ENCODE measurements at places on chromosomes 16 and 17.
A peak's percentile ranks its signal among the peaks of the same experiment; 100 is the strongest.

DNA sequence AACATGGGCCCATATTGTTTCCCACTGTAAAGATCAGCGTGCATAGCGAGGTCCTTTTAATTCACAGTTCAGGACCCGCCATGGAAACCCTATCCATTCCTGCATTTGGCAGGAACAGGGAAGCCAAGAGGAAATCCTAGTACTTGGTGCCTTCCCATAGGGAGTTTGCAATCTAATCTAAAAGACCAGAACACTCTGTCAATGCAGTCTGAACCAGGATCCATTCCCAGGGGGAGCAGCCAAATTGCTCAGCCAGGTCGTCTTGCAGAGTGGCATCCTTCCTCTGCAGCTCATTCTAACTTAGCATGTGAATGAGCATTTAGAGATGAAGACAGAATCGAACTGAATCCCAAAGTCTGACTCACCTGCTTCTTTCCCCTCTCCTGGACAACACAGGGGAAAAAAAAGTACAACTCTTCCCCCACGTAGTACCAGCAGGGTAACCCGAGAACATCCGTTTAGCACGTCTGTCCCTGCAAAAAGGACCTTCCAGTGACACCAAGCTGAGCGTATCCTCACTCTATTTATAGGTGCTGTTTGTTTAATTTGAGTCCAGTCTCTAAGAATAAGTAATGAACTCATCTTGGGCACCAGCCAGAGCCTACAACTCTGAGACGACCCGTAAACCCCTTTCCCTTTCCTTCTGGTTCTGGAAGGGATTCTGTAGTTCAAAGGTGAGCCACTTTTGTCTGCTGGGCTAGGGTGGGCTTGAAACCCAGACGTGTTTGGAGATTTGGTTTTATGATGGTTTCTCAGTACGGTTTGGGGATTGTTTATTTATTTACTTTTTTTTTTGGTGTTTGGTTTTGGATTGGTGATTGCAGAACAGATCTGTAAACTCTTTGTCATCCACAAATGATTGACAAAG is 74.5 kb downstream of the ERCC4 start:
- no peak for DNase-seq

GRCh38 chr17:57186226-57187019 is 69.9 kb upstream of the MSI2 start:
- no peak for DNase-seq

DNA sequence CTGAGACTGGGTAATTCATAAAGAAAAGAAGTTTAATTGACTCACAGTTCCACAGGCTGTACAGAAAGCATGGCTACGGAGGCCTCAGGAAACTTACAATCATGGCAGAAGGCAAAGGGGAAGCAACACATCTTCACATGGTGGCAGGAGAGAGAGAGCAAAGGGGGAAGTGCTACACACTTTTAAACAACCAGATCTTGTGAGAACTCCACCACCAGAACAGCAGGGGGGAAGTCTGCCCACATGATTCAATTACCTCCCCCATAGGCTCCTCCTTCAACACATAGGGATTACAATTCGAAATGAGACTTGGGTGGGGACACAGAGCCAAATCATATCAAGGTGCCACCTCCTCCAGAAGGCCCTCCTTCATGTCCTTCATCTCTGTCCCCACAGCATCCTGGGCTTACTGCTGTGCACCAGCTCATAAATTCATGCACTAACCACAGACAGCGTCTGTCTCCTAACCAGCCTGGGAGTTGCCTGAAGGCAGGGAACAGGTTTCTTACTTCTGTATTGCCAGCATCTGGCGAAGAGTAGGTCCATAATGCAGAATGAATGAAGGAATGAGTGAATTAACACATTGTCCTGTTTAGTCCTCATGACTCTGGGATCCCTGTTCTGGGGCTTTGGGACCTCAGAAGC is 74.4 kb downstream of the WSB1 start:
- no peak for DNase-seq

DNA sequence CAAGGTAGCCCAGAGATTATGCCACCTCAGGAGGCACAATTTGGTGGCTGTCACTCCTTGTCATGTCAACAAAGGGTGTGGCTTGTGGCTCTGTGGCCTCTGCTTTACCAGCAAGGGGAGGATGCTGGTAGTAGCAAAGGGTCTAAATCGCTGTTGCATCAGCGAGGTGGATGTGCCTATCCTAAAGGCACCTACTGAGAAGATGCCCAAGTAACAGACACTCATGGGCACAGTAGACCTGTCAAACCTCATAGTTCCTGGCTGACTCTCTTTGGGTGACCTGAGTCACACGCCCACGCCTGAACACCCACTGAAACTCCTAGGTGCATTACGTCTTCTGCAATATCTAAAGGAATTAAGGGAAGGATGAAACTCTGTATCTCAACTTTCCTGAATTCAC is 139.5 kb downstream of the PRKCB start:
- DNase-seq, result no peak

- no peak for DNase-seq
Observed at GRCh38 chr16:85445064-85445778, 167.9 kb upstream of the GSE1 start.

DNA sequence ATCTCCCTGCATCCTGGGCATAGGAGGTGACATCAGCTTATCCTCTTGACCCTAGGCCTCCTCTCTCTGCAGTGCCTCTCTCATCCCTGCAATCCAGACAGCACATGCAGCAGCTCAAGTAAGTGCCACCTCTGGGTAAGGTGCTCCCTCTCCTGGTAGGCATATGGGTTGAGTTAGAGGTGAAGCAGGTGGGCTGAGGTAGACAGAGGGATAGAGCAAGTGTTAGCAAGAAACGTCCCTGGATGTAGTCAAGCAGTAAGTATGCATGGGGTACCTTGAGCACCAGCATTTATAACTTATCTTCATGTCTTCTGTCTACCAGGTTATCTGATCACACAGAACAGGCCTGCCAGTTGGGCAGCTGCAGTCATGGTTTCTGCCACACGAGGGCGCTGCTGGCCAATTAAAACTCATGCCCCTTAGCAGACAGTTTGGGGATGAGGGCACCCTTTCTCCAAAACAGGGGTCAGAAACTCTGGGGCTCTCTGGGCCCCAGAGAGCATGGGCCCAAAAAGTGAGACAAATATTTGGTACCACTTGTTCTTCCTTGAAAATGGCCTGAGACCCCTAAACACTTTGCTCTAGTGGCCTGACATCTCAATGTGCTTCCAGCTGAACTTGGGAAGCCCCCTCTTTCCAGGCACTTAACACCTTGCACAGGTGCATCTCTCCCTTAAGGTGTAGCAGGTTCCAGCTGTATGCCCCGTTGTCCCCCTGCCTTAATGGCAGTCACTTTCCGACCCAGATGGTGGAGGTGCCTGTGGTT is 59.8 kb downstream of the NEUROD2 start:
- peak; percentile 69 for DNase-seq

GRCh38 chr17:35568561-35568960 is 7.9 kb upstream of the SLFN14 start:
- DNase-seq, result no peak

GRCh38 chr17:75471207-75471606 is 14.8 kb downstream of the TMEM94 start:
- no peak for DNase-seq

DNA sequence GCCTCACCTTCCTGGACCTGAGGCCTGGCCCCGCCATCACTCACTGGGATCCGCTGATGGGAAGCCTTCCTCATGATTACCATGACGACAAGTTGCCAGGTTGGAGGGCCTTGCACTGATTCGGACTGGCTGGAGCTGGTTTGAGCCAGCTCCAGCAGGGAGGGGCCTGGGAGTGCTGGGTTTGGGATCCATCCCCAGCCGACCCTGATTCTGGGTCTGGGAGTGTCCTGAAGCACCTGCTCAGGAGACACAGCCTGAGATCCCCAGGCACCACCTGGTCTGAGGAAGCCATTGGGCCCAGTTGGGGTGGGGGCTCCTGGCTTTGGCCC is 5.9 kb upstream of the BAIAP3 start:
- no peak for DNase-seq

GRCh38 chr16:59878999-59879398 is 1144.9 kb upstream of the GOT2 start:
- DNase-seq, result no peak

DNA sequence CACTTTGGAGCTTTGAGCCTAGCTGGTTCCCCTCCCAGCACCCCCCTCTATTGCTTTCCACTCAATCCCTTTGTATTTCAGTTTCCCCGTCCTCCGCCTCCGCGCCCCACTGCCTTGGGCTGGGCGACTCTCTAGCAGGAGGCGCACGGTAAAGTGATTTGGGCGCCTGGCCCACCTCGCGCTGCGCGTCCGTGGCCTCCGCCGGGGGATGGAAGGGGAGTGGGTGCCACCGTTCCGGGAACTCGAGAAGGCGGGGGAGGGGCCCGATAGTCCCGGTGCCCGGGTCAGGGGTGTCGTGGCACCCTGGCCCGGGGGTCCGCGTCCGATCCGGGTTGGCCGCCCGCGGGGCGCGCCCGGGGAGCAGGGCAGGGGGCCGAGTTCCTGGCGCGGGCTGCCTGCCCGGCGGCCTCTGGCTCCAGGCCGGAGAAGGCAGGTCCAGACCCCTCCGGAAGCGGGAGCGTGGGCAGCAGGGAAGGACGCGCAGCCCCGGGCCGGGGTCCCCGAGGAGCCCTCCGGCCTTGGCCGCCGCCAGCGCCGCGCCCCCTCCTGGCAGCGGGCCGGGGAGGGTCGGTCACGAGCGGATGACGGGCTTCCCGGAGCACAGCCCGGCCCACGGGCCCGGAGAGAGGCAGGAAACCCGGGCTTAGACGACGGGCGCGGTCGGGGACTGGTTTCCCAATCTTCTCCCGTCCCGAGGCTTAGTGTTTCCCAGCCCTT is 15.8 kb downstream of the MEOX1 start:
- no peak for DNase-seq

DNA sequence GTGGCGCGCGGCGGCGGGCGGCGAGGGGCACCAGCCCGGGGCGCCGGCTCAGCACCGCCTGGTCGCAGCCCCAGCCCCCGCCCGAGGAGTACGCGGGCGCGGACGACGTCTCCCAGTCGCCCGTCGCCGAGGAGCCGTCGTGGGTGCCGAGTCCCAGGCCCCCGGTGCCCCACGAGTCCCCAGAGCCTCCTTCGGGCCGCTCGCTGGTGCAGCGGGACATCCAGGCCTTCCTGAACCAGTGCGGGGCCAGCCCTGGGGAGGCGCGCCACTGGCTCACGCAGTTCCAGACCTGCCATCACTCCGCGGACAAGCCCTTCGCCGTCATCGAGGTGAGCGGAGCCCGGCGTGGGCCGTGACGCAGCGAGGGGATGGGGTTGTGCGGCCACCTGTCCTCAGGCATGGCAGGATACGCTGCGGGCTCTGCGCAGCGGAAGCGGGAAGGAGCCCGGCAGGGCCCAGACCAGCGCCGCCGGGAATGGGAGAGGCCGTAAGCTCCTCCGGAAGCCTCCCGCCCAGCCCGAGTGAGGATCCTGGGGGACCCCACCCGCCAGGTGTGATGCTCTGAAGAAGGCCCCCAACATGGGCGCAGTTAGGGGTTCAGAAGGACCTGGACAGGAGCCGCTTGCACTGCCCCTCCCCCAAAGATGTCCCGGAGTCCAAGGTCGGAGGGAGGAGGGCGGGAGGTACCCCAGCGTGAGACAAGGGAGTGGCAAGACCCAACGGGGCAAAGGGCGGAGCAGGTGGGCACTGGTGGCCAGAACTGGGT is 522 bp downstream of the NAGS start:
- no peak for DNase-seq

DNA sequence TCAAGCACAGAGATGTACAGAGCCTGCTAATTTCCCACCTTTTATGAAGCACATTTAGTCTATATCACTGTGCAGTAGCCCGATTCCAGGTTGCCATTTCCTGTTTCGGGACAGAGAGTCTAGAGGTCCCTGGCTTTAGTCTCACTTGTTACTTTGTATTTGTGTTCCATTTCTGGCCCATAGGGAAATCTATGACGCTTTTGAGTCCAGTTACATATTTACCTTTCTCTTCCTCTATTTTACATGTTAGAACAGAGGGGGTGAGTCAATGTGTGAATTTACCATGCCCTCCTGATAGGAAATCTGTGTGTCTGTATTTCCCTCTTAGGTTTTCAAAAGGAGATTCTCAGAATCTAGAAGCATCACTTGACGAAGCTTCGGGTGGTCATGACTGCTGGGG is 227.1 kb upstream of the ZFHX3 start:
- DNase-seq, result no peak

DNA sequence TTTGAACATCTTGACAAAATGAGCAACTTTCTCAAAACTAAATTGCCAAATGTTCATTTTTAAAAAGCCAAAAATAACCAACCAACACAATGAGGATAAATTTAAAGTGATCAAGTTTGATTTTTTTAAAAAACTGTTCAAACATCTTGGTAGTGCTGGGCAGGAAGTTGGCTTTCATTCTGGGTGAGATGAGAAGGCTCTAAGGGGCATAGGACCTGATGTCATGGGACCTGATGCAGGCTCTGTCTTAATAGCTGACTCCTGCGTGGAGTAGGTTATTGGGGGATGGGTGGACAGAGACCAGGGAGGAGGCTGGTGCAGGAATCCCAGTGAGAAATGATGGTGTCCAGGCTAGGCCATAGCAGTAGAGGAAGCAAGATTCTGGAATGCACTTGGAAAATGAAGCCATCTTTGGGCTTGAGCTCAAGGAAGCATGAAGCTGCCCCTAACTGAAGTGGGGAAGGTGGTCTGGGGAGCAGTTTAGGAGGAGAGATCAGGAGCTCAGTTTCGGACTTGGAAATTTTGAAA is 20.4 kb downstream of the NLRC5 start:
- no peak for DNase-seq

DNA sequence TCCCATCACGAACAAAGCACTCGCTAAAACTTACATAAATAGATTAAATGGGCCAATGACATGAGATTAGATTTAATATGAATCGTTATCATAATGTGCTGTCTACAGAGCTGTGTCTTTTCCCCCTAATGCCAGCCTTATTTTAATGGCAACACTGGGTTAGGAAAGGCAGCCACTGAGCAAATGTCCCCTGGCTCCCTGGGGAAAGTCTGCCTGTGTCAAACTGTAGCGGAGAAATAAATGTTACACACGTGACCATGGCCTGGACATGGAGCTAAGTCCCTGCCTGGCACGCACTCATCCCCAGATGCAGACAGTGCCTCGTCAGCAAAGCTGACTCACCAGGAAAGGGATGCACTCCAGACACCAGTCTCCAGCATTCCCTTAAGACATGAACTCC is 61.3 kb upstream of the SDK2 start:
- no peak for DNase-seq

- no peak for DNase-seq
Observed at GRCh38 chr17:31497994-31498826, 106.7 kb downstream of the RAB11FIP4 start.

- DNase-seq, result no peak
Observed at GRCh38 chr17:51351890-51352289, 91.5 kb downstream of the UTP18 start.

- no peak for DNase-seq
Observed at GRCh38 chr17:65228734-65229620, 91.8 kb downstream of the RGS9 start.

Measured in stimulated activated CD8-positive, alpha-beta memory T cell treated with anti-CD3 and anti-CD28 coated beads, Interleukin-7, amount 100 ng/mL, for 1 hour (primary cell).